ENCODE measurements at places on chromosomes 7 and 10. TPM values are rescaled to one million over a fixed set of nuclear protein-coding genes. Genes with fewer than 3 reads are reported as not detected.

Gene SVIL
- 166 TPM for total RNA-seq

- no peak for DNase-seq
- H3K27me3 ChIP-seq: no peaks in the 10 kb centered on the region
- H3K36me3 ChIP-seq: no peaks in the 10 kb centered on the region
- H3K27ac ChIP-seq: no peak overlapping the region
Measured at GRCh38 chr7:158850545-158851102, 5.7 kb upstream of the DYNC2I1 start.

DNA sequence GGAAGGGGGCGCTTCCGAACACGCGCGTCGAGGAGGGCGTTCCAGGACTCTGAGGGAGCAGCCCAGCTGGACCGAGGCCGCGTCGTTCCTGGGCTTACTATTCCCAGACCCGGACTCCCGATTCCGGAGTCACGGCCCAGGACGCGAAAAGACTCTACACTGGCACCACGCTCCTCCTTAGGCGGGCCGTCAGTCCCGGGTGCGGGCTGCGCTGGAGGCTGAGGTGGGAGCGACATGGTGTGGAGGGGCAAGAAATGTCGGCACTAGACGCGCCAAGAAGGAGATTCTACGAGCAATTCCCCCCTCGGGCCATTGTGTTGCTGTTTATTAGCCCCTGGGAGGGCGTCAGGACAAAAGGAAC, 584 bp upstream of the RUNDC3B start:
- H3K27me3 ChIP-seq: no peaks in the 10 kb centered on the region
- H3K27ac ChIP-seq: no peak overlapping the region
- H3K4me1 ChIP-seq: no peaks in the 10 kb centered on the region
- H3K4me3 ChIP-seq: peak overlapping the region; percentile 73
- no peak for DNase-seq

DNA sequence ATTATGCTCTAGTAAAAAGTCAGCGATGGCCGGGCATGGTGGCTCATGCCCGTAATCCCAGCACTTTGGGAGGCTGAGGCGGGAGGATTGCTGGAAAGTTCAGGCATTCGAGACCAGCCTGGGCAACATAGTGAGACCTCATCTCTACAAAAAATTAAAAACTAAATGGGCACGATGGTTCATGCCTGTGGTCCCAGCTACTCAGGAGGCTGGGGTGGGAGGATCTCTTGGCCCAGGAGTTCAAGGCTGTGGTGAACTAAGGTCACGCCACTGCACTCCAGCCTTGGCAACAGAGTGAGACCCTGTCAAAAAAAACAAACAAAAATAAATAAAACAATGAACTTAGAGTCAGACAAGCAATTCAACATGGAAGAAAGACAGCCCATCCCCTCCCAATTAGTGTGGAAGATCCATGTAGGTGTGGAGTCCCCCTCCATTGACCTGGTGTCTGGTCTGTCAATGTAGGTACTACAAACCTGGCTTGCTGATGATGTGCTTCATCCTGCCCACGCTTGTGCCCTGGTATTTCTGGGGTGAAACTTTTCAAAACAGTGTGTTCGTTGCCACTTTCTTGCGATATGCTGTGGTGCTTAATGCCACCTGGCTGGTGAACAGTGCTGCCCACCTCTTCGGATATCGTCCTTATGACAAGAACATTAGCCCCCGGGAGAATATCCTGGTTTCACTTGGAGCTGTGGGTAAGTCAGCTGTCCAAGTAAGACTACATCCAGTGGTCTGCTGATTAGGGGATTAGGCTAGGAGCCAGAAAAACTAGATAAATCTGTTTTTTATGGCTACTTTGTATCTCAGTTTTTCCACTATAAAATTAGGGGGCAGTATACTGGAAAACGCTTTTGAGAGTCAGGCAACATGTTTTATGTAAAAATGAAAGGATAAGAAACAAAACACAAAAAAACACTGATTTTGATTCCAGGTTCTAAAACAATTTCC, 9.3 kb downstream of the SCD start:
- H3K4me1 ChIP-seq: peaks cover 7% of the 10 kb centered on the region
- no peak overlapping the region for H3K27ac ChIP-seq
- no peaks in the 10 kb centered on the region for H3K27me3 ChIP-seq

DNA sequence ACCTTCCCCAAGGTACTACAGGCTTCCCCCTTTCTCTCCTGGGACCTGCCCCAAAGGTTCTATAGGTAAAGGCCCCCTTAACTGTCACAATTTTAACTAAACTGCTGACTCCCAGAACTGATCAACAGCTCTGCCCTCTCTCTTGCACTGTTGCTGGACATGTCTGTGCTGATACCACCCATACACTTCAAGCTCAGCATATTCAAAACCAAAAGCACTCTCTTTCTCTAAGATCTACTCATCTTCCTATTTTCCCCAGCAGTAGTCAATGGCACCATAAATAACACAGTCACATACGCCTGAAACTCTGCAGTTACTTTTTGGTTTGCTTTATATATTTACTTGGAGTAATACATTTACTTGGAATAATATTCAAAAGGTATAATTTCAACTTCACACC, 12.3 kb downstream of the OSBPL3 start:
- peak overlapping the region; percentile 63 for H3K27ac ChIP-seq
- no peaks in the 10 kb centered on the region for H3K36me3 ChIP-seq
- no peaks in the 10 kb centered on the region for H3K27me3 ChIP-seq
- H3K4me3 ChIP-seq: no peak overlapping the region
- DNase-seq: no peak

Gene CFAP69
- total RNA-seq: 18.5 TPM

DNA sequence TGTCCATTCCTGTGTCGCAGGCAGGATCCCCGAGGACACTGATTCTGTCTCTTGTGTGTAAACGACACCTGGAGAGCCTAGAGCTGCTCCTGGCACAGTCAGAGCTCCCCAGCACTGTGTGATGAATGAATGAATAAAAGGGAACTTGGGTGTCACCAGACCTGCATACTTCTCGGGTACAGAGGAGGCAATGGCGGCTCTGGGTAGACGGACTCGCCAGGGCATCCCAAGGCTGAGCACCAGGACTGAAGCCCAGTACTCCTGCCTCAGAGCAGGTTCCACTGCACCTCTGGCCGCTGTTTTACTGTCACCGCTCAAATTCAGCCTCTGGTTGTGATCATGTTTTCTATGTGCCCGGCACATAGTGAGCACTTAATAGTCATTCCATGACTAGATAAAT, 255.8 kb downstream of the GLRX3 start:
- no peaks in the 10 kb centered on the region for H3K36me3 ChIP-seq
- no peak overlapping the region for H3K27ac ChIP-seq
- no peak overlapping the region for H3K4me3 ChIP-seq
- no peaks in the 10 kb centered on the region for H3K27me3 ChIP-seq
- no peak for DNase-seq

GRCh38 chr7:115779561-115779960, 251.0 kb downstream of the TFEC start:
- DNase-seq: no peak
- no peak overlapping the region for H3K27ac ChIP-seq
- no peaks in the 10 kb centered on the region for H3K27me3 ChIP-seq
- no peak overlapping the region for H3K4me3 ChIP-seq
- peaks cover 4% of the 10 kb centered on the region for H3K4me1 ChIP-seq

Gene ZFAND4
- total RNA-seq: 4.4 TPM

Gene TRPV5
- not detected for total RNA-seq

Gene BEND7
- 3.2 TPM for total RNA-seq

GRCh38 chr10:48760983-48761382, 76.3 kb downstream of the WDFY4 start:
- no peaks in the 10 kb centered on the region for H3K4me1 ChIP-seq
- no peak for DNase-seq
- no peak overlapping the region for H3K27ac ChIP-seq
- peaks cover 75% of the 10 kb centered on the region for H3K27me3 ChIP-seq

Gene SPDYE18
- total RNA-seq: 0.44 TPM

GRCh38 chr10:129877773-129878371, 86.2 kb downstream of the EBF3 start:
- no peaks in the 10 kb centered on the region for H3K36me3 ChIP-seq
- H3K27me3 ChIP-seq: peaks cover 28% of the 10 kb centered on the region
- no peak overlapping the region for H3K4me3 ChIP-seq
- no peak overlapping the region for H3K27ac ChIP-seq
